ENCODE measurements at places on chromosomes 7 and 10.
A peak's percentile ranks its signal among the peaks of the same experiment; 100 is the strongest.

- no peak for DNase-seq
These were observed 183.4 kb upstream of the VIPR2 start for GRCh38 chr7:159328096-159328495.

- DNase-seq, result no peak
These were observed 30.4 kb downstream of the STK32C start for GRCh38 chr10:132277311-132277741.

- DNase-seq, result no peak
These were observed 10.4 kb downstream of the C10orf105 start for GRCh38 chr10:71708897-71709882.

DNA sequence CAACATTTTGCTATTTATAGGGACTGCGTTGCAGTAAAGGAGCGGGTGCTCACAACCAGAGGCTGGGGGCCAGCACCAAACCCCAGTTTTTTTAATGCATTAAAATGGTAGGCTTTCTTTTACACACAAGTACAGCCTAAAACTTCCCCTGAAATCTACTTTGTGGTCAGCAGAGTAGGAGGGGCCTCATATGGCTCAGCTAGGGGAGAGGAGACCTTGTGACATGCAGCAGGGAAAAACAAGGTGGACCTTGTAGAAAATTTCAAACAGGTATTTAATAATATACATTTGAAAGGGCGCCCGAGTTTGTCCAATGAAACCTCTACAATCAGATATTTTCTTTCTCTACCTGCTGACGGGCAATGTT is 1.4 kb downstream of the CCDC136 start:
- DNase-seq, result no peak

DNA sequence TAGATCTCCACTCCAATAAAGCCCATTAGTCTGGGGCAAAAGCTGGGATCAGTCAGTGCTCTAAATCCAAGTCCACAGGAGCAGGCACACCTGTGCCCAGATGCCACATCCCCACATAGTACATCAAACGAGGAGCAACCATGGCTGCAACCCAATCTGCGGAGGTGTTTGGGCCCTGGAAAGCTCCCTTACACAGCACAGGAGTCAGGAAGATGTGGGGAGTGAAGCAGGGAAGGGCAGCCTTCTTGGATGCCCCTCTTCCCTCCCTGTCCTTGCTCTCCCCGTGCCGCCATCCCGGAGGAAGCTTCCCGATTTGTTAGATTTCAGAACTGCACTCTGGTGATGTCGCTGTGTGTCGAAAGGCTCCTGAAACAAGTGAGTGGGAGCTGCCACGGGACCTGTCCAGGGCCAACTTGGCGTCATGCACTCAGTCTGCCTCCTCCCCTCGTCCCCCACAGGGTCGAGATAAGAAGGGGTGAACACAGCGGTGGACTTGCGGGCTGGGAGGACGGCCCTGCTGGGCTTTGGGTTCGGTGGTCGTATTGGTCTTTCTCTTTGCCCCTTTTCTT is 230.6 kb upstream of the GRB10 start:
- no peak for DNase-seq

- DNase-seq, result no peak
These were observed 49.9 kb downstream of the BLVRA start for GRCh38 chr7:43808410-43808809.

DNA sequence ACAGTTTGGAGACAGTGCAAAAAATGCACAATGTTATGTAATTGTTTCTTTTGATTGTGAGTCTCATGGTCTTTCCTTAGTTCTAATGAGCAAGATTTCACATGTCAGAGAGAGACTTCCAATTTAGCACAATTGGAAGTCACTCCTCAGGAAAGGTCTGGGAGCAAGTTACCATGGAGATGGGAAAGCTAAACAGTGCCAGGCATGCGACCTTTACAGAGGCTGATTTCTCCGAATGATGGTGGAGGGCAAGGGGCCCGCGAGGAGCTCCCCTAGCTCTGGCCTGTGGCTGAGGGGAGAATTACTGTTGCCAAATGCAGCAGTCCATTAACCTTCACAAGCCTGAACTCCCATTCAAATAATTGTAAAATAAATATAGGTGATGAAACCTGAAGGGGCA is 59.3 kb downstream of the CDCA7L start:
- DNase-seq, result no peak

DNA sequence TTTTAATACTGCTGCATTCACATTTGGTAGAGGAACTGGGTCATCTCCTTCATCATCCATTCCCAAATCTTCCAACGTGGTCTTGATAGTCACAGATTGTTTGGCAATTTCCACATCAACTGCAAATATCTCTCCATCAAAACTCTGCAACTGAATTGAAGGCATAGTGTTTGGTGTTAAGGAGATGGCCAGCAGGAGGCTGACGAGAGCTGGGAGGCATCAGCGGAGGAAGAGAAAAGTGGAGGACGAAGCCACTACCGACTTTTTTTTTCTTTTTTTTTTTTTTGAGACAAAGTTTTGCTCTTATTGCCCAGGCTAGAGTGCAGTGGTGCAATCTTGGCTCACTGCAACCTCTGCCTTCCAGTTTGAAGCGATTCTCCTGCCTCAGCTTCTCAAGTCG is 205.0 kb upstream of the KCTD7 start:
- no peak for DNase-seq

DNA sequence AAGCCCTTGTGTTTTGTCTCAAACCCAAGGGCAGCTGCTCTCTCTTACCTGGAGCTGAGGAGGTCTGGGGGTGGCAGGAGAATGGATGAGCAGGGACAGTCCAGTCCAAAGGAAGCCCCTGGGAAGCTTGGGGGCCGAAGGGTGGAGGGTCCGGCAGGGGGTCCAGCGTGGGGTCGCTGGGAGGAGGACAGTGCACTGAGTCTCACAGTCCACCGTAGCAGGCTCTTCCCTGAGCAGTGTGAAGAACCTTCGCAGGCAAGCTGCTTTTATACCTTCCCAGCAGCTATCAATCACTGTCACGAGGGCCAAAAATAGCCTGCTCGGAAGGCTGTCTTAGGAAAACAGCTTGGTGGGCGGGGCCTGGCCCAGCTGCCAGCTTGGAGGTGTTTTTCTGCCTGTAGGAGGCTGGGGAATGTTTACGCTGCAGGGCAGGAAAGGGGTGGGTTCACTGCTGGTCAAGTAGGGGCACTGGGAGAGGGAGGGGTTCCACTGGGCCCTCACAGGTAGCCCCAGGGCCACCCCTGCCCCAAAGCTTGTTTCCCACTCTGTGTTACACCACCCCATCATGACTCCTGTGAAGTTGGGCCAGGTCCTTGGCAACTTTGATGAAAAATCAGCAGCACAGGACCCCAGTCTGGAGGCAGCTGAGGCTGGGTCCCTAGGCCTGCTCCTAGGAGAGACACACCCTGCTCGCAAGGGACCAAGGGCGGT is at the start of gene DEPP1:
Gene DEPP1 (minus strand): TSS at position 240 of the 711 bp plus-strand sequence. CDS start 779 bp downstream, outside the sequence.
- peak; percentile 78 for DNase-seq

- DNase-seq, result no peak
These were observed 25.3 kb upstream of the WNT2 start for GRCh38 chr7:117347962-117348672.

- no peak for DNase-seq
These were observed 4.0 kb downstream of the INPP5A start for GRCh38 chr10:132541601-132542011.

- no peak for DNase-seq
These were observed 26.0 kb upstream of the ZNF273 start for GRCh38 chr7:64876792-64877713.

DNA sequence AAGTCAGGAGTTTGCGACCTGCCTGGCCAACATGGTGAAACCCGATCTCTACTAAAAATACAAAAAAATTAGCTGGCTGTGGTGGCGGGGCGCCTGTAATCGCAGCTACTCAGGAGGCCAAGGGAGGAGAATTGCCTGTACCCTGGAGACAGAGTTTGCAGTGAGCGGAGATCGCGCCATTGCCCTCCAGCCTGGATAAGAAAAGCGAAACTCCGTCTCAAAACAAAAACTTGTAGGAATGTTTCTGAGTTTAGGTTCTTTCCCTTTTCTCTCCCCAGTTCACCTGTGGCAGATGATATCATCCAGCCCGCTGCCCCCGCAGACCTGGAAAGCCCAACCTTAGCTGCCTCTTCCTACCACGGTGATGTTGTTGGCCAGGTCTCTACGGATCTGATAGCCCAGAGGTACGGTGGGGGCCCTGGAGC is 138.8 kb upstream of the BTBD16 start:
- DNase-seq, result no peak

- no peak for DNase-seq
These were observed 528.3 kb downstream of the PHTF2 start for GRCh38 chr7:78326876-78327275.

DNA sequence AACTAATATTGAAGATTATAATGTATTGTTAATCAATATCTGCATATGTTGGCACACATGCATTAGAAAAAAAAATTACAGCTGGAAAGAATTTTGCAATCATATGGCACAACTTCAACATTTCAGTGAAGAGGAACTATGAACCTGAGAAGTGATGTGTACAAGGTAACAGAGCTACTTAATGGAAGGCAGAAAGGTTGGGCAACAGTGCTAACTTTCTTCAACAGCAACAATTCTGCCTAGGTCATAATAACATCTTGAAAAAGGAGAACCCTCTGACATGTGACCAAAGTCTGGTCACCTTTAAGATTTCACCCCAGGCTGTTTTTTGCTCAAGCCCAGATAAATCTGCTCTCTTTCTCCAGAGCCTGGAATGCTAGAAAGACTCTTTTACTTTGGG is 47.9 kb upstream of the SKAP2 start:
- no peak for DNase-seq

DNA sequence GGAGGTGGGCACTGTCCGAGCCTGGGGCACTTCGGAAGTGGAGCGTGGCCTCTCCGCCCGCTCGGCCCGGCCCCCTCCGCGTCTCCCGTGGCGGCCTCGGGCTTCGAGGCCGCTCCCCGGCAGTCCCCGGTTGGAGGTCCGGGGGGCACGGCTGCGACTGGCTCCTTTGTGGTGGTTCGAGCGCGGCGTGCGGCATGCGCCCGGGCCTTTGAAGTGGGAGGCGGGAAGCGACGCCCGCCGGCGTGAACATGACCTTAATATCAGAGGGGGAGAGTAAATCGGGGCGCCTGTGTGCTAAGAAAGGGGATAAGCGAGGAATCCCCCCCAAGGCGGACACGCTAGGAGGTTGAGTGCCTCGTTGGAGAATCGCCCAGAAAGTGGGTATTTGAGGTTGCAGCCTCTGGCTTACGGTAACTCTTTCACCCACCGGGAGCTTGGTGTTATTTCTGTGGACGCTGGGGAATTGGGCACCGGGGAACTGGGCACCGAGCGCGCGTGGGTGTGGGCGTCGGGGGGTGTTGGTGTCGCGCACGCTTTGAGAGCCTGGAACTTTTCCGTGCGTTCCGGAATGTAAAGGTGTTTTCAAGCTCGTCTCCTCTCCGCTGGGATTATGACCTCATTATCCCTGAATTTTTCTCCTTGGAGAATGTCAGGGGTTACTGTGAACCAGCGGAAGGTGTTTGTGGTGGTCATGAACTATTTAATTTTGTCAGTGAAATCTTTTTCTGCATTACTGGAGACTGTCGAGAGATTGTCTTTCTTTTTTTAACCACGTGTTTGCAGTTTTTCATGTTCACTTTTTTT is 660 bp downstream of the SUV39H2 start:
- DNase-seq, result no peak

GRCh38 chr7:81688622-81689411 is 81.0 kb downstream of the HGF start:
- DNase-seq, result no peak

DNA sequence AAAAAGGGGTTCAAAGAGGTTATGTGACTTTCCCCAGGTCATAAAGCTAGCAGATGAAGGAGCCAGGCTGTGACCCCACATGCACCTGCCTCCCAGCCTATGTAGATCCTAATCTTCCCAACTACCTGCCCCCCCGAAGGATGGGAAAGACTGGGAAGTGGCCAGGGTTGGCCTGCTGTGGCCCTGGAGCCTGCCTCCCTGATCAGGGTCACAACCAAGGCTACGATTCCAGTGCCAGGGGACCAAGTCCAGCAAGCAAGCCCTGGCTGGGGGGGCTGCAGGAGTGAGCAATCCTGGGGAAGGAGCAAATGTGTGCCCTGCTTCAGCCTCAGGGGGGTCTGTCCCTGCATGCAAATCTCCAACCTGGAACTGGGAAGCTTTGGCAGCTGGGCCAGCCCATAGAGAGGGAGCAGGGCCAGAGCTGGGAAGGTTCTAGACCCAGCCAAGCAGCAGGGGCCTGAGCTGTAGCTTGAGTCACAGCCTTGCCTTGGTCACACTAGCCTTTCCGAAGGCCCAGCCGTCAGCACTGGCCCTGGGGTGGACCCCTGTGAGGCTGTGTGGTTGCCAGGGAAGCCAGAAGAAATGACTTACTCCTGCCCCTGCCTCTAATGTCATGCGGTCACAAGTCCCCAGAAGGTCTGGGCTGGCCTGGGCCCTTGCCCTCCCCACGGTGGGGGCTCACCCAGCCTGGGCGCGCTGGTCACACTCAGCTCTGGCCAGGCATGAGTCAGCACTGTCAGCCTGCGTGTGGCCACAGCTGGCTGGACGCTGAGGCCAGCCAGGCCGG is 96.4 kb upstream of the ZMIZ1 start:
- no peak for DNase-seq

DNA sequence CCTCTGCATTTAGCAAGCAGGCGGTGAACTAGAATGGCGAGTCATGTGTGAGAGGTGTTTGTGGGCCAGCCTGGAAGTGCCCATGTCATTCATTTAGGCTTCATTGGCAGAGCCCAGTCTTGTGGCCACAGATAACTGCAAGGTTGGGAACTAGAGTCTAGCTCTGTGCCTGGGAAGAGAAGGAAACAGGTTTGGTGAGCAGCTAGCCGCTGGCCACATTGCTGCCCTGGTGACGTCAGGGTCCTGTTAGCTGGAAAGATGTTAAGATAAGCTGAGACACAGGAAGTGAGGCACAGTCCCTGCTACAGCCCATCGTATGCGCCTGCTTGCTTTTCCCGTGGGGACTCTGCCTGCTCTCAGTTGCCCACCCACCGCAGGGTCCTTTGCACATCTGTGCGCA is 185.5 kb downstream of the CAMK1D start:
- DNase-seq, result no peak

- DNase-seq, result no peak
These were observed 55.8 kb upstream of the ITGA8 start for GRCh38 chr10:15775513-15775912.

GRCh38 chr10:101047268-101047667 is 14.5 kb upstream of the KAZALD1 start:
- no peak for DNase-seq

- no peak for DNase-seq
These were observed 896 bp upstream of the MYL7 start for GRCh38 chr7:44142028-44142427.

DNA sequence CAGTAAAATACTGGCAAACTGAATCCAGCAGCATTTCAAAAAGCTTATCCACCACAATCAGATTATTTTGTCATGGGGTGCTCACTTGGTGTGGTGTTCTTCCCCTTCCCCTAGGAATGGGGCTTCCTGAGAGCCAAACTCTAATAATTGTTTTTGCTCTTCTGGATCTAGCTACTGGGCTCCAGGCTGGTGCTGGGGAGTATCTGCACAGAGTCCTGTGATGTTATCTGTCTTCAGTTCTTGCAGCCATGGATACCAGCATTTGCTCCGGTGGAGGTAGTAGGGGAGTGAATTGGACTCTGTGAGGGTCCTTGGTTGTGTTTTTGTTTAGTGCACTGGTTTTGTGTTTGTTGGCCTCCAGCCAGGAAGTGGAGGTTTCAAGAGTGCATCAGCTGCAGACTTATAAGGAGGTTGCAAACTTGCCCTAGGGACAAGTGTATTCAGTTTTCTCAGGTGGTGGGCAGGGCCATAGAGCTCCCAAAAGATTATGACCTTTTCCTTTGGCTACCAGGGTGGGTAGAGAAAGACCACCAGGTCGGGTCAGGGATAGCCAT is 308.5 kb upstream of the MAGI2 start:
- DNase-seq, result no peak
